GM03348 (cell line): ENCODE measurements at places on chromosomes 7 and 10.

- DNase-seq = no peak
Measured at GRCh38 chr10:75403939-75404814, 2.6 kb upstream of the ZNF503 start.

GRCh38 chr7:70215491-70215890, 617.2 kb downstream of the AUTS2 start:
- peak; percentile 55 for DNase-seq

DNA sequence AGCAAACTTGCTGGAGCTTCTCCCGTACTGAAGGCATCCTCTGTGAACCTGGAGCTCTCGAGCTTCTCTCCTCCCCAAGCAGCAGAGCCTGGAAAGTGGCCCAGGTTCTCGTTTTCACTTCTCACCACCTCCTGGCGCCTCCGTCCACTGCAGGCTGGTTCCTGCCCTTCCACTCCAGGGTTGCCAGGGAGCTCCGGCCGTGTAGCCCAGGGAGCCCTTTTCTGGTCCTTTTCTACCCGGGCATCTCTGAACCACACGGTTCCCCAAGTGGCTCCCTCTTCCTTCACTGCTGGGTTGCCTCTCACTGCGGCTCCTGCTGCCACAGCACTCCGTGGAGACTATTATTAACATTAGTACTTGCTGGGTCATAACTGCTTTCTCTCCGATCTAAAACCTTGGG, 208.6 kb upstream of the PPP2R2D start:
- DNase-seq = no peak

GRCh38 chr10:15106352-15107013, 9.3 kb downstream of the RPP38 start:
- peak; percentile 72 for DNase-seq

- DNase-seq = peak; percentile 79
Measured at GRCh38 chr7:7157177-7157886, 25.0 kb upstream of the C1GALT1 start.

- no peak for DNase-seq
Measured at GRCh38 chr10:110456523-110457091, 41.1 kb upstream of the DUSP5 start.

DNA sequence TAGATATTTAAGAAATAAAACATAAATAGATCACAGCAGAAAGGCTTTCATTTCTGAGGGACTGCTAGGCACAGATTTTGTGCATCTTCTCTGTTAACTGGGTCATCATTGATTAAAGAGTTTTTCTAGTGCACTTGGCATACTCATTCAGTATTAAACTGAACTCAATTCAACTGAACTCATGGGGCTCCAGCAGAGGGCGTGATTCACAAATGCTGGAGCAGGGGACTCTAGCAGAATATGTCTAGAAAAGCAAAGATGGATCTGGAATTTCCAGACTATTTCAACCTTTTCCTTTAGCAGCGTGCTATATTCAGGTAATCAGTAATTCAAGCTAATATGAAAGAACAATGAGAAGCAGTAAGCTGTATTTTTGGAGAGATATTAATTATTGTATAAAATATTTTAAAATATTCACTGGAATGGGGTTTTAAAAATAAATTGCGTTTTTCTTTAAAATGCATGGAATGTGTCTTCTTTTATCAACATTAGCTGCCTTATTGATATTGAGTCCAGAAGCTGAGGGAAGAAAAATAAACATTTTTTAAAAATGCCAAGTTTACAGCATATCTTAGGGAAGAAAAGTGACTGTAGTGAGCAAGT, 296.8 kb upstream of the CACNA2D1 start:
- peak; percentile 52 for DNase-seq

DNA sequence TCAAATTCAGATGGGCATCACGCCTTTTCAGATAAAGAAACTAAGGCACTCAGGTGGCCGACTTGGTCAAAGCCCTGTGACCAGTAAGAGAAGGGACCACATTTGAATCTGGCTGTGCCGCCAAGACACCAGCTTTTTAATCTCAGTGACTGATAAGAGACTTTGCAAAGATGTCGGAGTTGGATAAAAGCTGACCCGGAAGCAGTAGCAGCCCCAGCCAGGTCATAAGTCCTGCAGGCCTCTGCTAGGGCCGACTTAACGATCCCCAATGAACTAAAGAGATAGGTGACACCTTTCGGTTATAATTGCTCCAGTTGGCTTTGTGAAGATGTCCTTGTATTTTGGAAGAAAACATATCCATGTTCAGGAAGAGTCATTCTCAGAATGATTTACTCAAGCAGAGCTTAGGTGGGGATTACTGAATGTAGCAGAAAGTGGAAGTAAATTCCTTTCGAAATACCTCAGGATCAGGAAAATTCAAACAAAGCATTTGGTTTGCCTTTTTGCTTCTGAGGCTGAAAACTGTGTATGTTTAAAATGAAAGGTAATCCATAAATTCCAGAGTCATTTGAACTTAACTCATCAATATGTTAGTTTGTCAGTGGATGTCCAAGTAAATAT, 164.2 kb upstream of the PITRM1 start:
- DNase-seq = no peak

- no peak for DNase-seq
Measured at GRCh38 chr7:109890622-109891021, 1200.3 kb upstream of the LRRN3 start.

GRCh38 chr7:71843676-71844075, 568.5 kb downstream of the CALN1 start:
- no peak for DNase-seq
